ENCODE measurements at places on chromosomes 7 and 10.

GRCh38 chr7:158527495-158527894 lies 60.1 kb downstream of the PTPRN2 start:
- DNase-seq = no peak

GRCh38 chr7:81367326-81367931 lies 402.4 kb downstream of the HGF start:
- no peak for DNase-seq

- no peak for DNase-seq
Measured at GRCh38 chr10:70131560-70131937, 1.1 kb downstream of the AIFM2 start.

DNA sequence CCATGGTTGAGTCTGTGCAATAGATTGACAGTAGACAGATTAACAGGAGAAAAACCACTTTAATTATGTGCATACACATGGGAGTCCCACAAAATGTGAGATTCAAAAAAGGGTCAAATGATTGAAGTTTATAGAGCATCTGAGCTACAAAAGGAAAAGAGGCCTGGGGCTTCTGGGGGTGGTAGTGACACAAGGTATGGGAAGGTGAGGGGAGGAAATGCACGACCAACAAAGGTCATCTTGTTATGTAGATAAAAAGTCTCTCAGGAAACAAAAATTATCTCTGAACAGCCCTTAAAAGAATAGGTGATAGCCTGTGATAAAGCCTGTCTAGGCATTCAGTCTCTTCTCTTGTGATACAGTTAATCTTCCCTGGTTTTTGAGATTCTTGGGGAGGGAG lies 141.7 kb downstream of the SEC23IP start:
- DNase-seq = no peak

GRCh38 chr10:9012312-9012711 lies 957.8 kb downstream of the GATA3 start:
- no peak for DNase-seq

DNA sequence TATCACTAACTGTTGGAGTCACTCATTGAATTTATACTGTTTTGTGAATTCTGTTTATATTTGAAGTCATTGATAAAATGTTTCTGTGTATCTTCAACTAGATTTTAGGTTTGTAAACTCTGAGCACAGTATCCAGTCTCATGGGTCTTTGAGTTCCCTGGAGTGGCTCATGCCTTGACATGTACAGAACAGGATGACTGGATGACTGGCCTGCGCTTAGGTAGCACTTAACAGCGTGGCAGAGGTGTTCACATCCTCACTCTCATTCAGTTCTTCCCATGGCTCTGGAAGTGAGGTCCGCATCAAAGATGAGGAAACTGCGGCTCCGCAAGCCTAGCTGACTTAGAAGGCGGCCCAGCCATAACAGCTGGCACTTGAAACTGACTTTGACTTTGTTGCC lies 576.9 kb downstream of the SUGCT start:
- no peak for DNase-seq

DNA sequence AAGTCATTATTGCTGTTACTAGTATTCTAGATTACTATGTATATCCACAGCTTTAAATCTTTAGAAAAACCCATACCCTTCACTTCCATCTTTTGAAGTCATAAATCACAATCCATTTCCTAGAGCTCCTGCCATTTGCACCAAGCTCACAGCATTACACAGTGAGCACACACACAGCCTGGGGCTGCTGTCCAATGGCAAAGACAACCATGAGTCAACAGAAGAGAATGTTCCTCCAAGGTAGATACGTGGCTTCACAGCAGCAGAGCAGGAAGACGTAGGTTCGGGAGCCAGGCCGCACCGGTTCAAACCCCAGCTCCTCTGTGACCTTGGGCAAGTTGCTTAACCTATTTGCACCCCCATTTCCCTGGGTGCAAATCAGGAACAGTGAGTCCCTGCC lies 234.6 kb downstream of the DIP2C start:
- DNase-seq = no peak

DNA sequence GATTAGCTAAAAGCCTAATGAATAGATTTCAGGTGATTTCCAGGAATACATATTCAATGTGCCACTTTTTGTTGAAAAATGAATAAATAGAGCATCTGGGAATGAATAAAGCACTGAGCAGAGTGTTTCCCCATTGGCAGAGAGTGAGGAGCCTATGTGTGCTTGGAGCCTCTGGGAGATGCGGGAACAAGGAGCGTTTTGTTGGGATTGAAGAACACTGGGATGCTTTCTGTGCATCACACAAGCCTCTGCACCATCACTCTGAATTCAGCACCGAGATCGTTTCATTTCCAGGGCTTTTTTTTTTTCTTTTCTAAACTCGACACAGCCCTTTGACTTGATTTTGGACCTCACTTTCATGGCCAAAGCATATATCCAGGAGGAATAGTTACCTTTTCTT lies 111.4 kb downstream of the BAMBI start:
- DNase-seq = no peak

- DNase-seq = no peak
Measured at GRCh38 chr7:44764665-44765578, 16.3 kb downstream of the ZMIZ2 start.

DNA sequence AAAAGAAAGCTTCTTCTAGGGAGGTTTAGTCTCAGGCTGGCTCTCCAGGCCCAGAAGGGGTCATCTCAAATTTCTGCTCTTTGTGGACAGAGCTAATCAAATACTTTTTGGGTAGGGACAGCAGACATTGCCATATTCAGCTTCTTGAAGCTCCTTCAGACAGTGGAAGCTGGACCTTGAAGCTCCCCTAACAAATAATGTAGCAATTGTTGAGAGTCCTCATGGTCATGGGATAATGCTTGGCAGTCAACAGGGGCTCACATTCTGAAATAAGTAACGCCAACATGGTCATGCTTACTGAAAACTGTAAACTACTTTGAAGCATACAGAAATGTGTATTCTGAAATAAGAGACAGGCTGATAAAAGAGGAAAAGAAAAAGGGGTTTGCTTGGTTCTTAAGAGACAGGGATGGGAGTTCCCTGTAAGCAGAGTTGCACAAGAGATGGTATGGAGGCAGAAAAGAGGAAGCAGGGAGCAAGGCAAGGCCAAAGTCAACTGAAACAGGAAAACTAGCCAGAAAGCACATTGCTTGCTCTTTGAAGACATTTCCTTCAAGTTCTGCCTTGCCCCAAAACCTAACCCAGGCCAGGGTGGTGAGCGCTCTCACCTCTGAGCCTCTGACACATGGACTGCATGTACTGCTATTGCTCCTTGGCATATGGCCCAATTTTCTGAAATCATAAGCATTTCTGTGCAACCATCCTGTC lies 53.1 kb upstream of the KMT2E start:
- DNase-seq = no peak

GRCh38 chr7:31146030-31146429 lies 93.9 kb downstream of the ADCYAP1R1 start:
- no peak for DNase-seq

- DNase-seq = no peak
Measured at GRCh38 chr10:88835910-88836221, 15.8 kb downstream of the ANKRD22 start.

Data from ecto neural progenitor cell (in vitro differentiated cells).